ENCODE measurements at places on chromosomes 12 and 14.

GRCh38 chr12:53485955-53486735 is 13.1 kb downstream of the MAP3K12 start:
- peak; percentile 17 for DNase-seq

GRCh38 chr14:93115821-93116675 is at the start of gene ITPK1:
TSS of gene ITPK1 (minus strand) at chr14:93115925. CDS start at chr14:93115163, 762 bp downstream.
- DNase-seq: peak; percentile 50

- DNase-seq: no peak
Observed at GRCh38 chr14:102027951-102028350, 58.9 kb downstream of the HSP90AA1 start.

DNA sequence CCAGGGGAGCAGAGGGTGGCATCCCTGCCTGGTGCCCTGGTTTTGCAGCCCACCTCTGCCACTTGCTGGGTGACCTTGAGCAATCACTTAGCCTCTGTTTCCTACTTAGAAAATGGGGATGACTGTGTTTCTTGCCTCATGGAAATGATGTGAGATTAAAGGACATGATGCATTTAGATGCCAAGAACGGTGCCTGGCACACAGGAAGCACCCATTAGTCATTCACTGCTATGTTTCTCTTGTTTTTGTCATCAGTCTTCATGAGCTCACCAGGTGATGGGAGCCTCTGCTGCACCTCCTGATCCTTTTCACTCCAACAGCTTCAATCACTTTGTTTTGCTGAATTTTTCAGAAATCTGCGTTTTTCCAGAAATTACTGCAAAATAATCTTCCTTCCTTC is 23.6 kb upstream of the ATF1 start:
- DNase-seq: no peak

GRCh38 chr12:29731591-29731990 is 52.2 kb downstream of the TMTC1 start:
- DNase-seq: no peak

- no peak for DNase-seq
Observed at GRCh38 chr12:49348781-49349180, 2.1 kb downstream of the DNAJC22 start.

DNA sequence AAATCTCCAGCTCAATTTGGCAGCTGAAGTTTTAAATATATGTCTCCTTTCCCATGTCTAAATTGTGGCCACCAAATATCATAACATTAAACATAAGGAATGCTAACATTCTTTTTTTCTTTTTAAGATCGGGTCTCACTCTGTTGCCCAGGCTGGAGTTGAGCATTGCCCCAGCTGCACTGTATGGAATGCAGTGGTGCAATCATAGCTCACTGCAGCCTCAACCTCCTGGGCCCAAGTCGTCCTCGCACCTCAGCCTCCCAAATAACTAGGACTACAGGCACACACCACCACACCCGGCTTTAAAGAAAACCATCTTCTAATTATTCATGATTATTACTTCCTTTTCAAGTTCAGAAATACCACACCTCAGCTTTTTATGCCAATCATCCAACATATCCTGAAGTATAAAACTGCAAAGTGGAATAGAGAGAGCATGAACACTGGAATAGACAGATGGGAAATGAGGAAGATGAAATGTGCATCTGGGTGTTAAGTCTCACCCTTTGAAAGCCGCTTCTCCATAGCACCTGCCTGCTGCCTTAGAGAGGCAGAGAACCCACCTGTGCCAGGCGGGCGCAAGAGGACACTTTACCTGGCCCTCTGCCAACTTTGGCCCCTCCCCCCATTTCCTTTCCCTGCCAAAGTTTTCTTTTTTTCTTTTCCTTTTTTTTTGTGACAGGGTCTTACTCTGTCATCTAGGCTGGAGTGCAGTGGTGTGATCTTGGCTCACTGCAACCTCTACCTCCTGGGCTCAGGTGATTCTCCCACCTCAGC is 2.8 kb upstream of the EML1 start:
- no peak for DNase-seq

- DNase-seq: no peak
Observed at GRCh38 chr12:9900930-9901329, 19.6 kb downstream of the KLRF2 start.

DNA sequence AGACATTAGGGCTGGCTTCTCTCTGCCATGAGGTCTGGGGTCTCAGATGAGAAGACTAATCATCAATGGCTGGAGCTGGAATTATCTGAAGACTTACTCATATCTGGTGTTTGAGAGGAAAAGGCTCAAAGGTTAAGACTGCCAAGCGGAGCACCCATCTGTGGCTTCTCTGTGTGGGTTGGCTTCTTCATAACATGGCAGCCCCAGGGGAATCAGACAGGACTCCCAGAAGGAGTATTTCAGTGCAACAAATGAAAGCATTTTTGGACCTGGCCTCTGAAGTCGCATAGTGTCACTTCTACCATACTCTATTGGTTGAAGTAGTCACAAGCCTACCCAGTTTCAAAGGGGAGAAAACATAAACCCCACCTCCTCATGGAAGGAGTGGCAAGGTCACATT is 171.8 kb upstream of the KRR1 start:
- DNase-seq: no peak

- no peak for DNase-seq
Observed at GRCh38 chr12:109625131-109625559, 51.6 kb downstream of the MVK start.

GRCh38 chr14:104634886-104635570 is 30.5 kb upstream of the TMEM179 start:
- no peak for DNase-seq

GRCh38 chr12:92121826-92122225 is 23.8 kb downstream of the BTG1 start:
- DNase-seq: no peak

GRCh38 chr14:73231981-73232851 is 5.1 kb upstream of the PAPLN start:
- peak; percentile 67 for DNase-seq

GRCh38 chr12:20053782-20054181 is 314.6 kb upstream of the PDE3A start:
- DNase-seq: no peak

DNA sequence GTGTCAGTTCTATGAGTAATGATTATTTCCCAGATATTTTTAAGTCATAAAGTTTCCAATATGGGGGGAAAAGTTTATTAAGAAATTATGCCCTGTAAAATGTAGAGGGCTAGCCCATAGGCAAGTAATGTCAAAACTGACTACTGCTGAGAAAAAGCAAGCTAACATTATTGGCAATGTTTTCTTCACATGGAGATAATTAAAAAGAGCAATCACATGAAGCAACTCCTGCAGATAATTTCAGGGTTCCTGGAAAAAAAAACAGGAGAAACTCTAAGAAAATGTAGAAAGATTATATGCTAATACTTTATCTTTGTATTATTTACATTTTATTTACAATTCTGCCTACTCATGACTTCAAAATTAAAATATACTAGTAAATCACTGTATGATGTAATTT is 39.8 kb downstream of the PPP1R12A start:
- DNase-seq: no peak

- no peak for DNase-seq
Observed at GRCh38 chr14:74515891-74516412, 22.4 kb downstream of the ISCA2 start.

DNA sequence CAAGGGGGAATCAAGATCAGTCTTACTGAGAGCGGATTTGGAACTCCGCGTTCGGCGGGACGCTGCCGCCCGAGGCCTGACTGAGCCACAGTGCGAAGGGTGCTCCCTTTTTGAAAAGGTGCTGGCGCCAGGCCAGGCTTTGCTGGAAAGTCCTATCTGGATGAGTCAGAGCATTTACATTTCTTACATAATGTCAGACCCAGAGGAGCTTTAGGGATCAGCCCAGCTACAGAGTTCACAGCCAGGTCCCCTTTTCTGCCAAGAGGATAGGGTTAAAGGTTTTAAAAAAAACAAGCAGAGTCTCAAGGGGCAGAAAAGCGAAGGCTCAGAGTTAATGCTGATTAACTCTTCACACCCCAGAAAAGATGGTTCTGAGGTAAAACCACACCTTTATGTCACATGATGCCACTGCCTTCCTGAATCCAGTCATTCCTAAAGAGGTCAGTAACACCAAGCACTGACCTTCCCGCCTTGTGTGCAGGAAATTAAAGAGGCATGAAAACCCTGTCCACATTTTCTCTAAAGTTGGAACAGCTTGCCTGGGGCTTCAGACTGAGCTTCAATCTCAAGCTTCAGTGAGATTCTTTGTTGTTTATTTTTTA is 11.7 kb upstream of the FBXL14 start:
- peak; percentile 92 for DNase-seq

GRCh38 chr14:72054911-72055310 is 122.7 kb downstream of the RGS6 start:
- no peak for DNase-seq

GRCh38 chr12:85968606-85969005 is 94.5 kb downstream of the NTS start:
- no peak for DNase-seq

DNA sequence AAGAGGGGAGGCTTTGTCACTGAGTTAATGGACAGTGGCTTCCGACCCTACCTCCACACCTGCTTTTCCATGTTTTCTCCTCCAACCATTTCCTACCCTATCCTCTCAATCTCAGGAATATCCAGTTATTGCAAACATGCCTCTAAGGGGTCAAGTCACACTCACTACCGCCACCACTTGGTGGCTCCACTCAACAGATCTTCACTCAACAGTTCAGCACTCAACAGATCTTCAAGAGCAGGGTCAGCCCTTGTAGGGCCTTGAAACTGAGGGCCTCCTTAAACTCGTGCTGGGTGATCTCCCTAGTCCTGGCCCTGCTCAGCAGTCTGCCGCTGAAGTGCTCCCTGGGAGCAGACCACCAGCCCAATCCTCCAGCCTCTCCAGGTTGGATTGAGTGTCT is 14.2 kb downstream of the ZNF641 start:
- no peak for DNase-seq

GRCh38 chr14:68638141-68638999 is 154.5 kb downstream of the ZFP36L1 start:
- peak; percentile 31 for DNase-seq

DNA sequence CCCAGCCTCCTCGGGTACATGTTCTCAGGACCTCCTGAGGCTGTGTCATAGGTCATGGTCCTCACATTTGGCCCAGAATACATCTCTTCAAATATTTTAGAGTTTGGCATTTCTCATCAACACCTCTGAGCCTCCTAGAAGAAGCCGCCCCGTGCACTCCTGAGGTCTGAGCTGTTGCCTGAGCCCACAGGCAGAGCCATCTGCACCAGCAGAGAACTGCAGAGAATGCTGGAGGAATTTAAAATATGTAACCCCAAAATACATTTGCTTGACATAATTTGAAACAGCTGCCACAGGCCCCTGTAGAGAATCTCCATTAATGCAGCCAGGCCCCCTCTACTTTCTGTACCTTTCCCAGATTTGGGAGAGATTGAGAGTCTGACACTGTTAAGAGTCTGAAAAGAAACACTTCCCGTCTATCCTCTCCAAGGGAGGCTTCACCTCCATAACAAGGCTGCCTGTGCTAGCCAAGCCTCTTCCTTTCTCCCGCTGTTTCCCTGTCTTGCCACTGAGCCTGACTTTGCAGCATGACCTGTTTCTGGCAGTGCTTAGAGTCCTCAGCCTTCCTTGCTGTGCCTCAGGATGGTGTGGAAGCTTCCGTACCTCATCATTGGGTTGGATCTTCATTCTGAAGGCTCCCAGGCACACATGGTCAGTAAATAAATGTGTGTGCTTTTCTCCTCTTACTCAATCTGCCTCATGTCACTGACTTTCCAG is 95.4 kb upstream of the SFSWAP start:
- DNase-seq: no peak

- no peak for DNase-seq
Observed at GRCh38 chr12:104132351-104132956, 5.6 kb downstream of the NFYB start.

DNA sequence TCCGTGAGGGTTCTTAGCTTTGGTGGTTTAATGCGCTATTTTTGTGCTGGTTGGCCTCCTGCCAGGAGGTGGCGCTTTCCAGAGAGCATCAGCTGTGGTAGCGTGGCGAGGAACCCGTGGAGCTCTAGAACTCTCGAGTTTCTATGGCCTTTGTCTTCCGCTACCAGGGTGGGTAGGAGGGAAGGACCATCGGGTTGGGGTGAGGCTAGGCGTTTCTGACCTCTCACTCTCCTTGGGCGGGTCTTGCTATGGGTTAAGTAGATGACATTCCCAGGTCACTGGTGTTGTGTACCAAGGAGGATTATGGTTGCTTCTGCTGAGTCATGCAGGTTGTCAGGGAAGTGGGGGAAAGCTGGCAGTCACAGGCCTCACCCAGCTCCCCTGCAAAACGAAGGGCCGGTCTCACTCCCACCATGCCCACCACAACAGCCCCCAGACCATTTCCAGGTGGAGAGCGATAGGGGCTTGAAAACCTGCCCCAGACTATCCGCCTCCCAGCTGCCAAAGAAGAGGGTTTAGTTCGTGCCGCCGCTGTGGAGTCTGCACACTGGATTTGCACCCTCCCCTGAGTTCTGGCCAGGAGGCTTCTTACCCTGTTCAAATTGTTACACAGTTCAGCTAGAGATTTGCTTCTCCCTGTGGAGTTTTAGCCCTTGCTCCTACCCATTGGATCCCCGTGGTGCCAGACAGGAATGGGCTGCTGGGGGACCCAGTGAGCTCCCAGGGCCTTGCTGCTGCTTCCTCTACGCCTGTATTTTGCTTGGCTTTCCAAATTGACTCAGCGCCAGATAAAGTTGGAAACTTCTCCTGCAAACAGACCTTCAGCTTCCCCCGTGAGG is 21.9 kb downstream of the RNFT2 start:
- DNase-seq: peak; percentile 17

DNA sequence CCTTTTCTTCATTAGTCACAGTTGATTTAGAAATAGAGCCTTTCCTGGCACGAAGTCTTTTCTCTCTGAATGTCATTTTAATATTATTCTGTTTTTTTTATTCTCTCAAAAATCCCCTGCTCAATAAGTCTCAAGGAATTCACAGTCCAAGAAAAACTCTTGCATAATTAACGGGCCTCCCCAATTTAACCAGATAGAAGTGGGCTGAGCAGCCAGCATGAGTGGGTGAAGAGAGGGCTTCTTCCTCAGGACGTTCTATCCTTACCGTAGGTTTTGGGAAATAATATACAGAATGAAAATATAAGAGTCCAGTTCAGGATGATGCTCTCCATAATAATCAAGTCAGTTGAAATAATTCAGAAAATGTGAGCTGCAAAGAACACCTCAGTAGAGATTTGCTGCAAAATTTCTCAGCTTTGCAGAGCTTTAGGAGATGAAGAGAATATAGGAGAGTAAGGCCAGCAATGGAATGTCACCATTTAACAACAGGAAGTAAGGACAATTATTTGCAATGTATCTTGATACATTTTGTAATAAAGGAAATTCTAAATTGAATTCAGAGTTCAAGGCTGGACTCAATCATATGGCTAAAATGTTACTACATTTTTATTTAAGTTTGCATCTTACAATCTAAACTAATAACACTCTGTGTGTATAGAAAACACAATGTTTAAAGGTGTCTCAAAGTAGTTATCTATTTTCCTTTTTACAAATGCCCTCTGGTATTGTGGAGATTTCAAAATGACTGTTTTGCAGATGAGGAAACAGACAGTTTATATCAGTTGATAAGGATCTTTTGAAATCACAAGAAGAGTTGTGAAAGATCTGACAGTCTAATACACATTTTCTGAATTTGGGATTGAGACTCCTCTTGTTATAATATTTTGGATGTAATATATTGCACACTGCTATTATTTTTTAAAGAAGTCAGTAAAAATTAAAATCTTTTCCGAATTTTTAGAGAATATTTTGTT is 1724.1 kb upstream of the SEL1L start:
- DNase-seq: no peak

Data from Caco-2 (cell line).